ENCODE measurements at places on chromosomes 1 and 21.

DNA sequence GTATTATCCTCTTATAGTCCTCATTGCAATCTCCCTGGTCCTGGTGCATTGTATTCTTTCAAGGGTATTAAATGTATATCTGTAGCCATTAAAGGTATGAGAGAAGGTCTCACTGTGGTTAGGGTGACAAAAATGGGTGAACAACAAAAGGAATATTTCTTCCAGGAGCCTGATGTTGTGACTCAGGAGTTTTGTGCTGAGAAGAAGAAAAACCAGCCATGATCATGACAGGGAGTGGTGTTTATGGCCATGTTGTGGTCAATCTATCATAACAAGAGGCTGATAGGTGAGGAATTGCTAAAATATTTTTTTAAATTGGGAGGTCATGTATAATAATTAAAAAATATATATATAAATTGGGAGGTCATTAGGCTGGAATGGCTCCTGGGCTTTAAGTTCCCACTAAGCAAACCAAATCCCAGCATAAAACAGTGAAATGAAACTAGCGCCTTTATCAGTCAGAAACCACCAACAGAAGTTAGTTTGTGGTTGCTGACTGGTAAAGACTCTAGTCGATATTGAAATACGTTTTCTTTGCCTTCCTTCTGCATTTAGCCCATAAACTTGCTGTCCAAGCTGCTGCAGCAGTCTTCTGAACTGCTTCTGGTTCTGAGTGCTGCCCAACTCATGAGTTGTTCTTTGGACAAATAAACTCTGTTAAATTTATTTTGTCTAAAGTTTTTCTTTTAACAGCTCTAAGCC is 60.3 kb downstream of the TBX19 start:
- DNase-seq = no peak

- DNase-seq = no peak
Observed at GRCh38 chr1:155329980-155330598, 9.4 kb downstream of the RUSC1 start.

DNA sequence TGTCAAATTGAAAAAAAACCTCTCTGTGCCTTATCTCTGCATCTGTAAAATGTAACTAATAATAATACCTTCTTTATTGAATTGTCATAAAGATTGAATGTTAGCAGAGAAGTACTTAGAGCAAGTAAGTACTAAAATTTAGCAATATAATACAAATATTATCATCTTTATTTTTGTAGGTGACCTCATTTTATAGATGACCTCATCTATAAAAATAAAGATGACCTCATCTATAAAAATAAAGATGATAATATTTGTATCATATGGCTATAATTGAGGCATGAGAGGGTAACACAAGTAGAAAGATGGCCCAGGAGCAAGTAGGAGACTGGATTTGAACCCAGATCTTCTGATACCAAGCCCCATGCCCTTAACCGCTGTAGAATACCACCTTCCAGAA is 193.2 kb upstream of the FOXD3 start:
- no peak for DNase-seq

DNA sequence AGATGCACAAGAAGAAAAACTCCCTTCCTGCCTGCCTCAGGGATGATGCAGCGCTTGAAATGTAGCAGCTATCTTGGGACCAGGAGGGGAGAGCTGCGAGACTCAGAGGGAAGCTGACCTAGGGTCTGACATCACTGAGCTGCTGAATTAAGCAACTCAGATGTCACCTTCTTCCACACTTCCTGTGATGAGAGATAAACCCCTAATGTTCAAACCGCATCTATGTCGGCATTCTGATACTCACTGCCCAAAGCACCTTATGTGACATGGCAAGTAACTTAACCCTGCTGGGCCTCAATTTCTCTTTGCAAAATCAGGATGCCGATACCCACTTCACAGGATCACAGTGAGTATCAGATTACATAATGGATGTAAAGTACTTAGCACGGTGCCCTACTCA is 9.1 kb upstream of the AK2 start:
- no peak for DNase-seq

DNA sequence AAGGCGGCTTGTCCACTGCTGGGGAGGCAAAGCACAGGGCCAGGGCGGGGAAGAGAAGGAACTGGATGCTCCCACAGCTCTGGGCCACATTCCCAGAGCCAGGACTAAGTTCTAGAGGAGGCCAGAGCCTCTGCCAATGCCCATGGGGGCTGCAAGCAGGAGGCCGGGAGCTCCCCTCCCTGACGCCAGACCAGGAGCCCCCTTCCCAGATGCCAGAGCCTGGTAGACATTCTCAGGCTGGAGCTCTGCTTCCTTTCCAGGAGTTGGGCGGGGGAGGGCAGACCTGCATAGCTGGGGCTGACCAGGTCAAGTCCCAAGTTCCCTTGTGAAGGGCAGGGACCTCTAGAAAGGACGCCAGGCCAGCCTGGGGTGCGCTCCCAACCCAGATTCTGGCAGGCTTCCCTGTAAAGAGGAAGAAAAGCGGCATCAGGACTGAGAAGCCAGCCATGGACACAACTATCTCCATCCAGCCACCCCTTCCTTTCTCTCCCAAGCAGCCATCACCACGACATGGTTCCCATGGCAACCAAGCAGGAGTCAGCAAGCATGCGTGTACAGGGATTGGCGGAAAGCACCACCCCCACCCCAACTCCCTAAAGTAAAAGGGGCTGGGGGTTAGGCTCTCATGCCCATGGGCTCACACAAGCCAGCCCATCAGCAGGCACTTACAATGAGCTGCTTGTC is 13.4 kb downstream of the KIF21B start:
- DNase-seq = peak; percentile 39

DNA sequence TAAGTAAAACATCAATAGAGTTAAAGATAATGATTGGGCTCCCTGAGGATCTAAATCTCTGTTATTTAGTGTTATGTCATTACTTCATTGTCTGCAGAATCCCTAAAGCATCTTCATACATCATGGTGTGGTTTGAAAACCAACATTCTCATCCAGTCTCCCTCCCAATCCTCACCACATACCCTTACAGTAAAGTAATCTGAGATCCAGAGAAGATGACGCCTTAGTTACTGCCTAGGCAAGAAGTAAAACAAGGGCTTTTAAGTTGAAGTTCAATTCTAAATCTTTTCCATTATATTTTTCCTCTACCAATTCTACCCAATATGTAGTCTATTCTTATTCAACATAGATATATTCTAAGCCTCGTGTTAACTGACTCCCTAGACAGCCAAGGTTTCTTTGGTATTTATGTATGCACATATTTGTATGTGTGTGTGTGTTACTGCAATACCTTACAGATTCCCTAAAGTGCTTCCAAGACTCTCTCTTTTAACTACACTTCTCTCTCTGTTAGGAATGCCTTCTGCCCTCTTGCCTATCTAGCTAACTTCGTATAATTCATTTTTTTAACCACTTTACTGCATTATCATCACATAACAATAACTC is 17.3 kb downstream of the DPH5 start:
- no peak for DNase-seq

- no peak for DNase-seq
Observed at GRCh38 chr1:185916861-185917260, 182.7 kb downstream of the HMCN1 start.

GRCh38 chr1:222048094-222048595 is 306.3 kb upstream of the DUSP10 start:
- DNase-seq = no peak

DNA sequence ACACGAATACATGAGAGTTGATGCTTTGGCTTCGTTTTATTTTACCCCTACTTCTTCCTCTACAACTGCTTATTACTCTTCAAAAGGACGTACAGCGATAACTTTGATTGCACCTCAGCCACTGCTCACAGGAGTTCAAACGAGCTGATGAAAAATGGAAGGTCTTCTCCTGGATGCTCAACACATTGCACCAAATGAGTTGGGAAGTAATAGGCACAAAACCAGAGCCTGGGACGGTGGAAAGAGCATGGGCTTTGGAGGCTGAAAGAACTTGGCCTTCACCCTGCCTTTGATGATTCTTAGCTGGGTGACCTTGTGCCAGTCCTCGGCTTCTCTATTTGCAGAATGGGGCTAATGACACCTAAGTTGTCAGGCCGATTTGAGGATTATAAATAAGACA is 4.8 kb downstream of the CD53 start:
- no peak for DNase-seq

DNA sequence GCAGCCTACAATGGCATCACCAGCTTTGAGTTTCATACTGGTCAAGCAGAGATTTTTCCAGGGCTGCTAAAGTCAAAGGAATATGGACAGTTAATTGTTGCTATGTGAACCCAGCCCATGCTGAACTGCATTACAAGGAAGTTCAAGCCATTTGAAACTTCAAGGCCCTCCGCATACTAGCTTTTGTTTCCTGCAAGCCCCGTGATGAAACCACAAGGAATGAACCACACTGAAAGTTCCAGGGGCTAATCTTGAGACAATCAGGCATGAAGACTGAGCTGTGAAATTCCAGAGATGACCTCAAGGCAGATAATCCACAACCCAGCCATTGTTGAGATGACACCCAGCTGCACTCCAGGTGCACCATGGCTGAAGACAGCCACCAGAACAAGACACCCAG is 180.8 kb downstream of the C1orf21 start:
- DNase-seq = no peak

DNA sequence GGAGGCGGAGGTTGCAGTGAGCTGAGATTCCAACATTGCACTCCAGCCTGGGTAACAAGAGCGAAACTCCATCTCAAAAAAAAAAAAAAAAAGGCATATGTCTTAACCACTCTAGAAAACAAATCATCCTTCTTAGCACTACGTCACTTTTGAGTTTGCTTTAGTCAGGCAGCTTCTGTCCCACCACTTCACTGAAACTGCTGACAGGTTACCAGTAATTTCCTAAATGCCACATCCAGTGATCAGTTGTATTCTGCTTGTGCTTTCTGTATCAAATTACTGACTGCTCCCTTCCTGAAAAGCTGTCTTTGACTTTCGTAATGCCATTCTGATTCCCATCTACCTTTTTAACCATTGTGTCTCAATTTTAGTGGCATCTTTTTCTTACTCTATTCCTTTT is 21.7 kb downstream of the RCOR3 start:
- no peak for DNase-seq

DNA sequence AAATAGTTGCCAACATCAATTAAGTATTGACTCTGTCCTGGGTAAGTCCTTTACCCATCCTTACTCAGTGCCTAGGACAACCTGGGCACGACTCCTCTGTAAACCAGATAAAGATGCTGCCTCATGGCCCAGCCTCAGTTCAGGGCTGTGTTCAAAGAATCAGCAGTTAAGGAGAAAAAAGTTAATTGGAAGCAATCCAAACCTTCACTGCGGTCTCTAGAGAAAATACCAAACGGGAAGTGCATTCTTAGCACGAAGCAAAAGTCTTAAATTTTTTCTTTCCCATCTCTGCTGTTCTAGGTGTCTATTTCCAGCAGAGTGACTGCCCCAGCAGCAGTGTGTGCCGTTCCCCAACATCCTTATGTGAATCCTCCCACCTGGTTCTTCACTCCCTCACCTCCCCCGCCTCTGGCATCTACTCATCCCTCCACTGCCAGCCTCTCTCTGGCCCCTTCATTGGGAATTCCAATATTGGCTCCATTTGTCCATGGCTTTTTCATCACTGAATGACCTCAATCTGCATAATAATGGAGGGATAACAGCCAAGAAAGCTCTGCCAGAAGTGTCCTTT is 23.2 kb downstream of the KANK4 start:
- peak; percentile 53 for DNase-seq

GRCh38 chr1:66364578-66365391 is 169.2 kb upstream of the SGIP1 start:
- DNase-seq = no peak

- DNase-seq = peak; percentile 93
Observed at GRCh38 chr1:207811920-207812720, 60.3 kb downstream of the CD46 start.

GRCh38 chr1:117127795-117128194 is 6.2 kb upstream of the TRIM45 start:
- no peak for DNase-seq

DNA sequence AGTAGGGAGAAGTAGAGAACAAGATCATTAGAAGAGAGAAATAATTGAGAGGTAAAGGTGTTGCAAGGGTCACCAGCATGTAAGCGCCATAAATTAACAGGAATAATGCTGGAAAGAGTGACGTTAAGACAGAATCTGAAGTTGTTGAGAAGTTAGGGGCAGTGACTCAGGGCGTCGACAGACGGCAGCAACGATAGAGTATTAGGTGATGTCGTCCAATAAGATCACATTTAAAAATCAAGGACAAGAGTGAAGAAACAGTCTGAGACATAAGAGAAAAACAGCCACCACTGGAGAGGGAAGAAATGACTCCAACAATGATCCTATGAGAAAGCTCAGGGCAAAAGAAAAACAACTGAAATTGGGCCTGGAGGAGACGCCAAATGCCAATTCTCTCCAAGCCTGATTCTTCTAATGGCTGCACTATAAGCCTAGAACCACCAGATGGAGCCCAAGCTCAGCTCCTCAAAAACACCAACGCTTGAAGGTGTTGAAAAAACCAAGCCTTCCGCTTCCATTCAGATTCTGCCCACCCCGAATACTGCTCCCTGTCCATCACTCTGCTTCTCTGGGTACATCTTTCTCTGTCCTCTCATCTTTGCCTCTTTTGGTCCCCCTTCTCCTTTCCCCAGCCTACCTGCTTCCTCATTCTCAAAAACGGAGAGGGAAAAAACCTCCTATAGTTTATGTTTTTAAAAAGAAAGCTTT is 70.0 kb downstream of the LUZP1 start:
- peak; percentile 80 for DNase-seq

- no peak for DNase-seq
Observed at GRCh38 chr1:212554401-212554800, 54.2 kb upstream of the ATF3 start.

- no peak for DNase-seq
Observed at GRCh38 chr1:56301791-56302190, 277.6 kb downstream of the PLPP3 start.
